IgD-negative memory B cell (primary cell): ENCODE measurements at places on chromosomes 4 and X. TPM values are rescaled to one million over a fixed set of nuclear protein-coding genes. Genes with fewer than 3 reads are reported as not detected.

The GATA1 gene
- not detected for polyA plus RNA-seq

The TEX13A gene
- polyA plus RNA-seq, result not detected

The C4orf36 gene
- polyA plus RNA-seq, result not detected

The FABP2 gene
- not detected for polyA plus RNA-seq

The GUCY1A1 gene
- not detected for polyA plus RNA-seq

The SPIN4 gene
- polyA plus RNA-seq, result 0.89 TPM
